ENCODE measurements at places on chromosomes 5 and 9.

DNA sequence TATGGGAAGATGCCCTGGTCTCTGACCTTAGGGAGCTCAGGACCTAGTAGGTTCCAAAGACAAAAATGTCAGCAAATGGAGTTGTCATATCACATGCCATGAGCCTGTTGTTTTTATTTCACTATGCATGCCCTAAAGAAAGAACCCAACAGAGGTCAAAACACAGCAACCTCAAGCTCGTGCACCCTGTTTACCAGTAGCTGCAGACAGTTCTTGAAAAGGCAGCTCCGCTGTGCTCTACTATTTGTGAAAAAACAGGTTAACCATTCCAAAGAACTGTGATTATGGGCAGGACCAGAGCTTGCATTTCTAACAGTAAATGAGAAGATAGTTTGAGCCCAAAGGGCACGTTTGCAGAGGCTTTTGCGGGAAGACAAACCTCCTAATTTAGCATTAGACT is 22.8 kb downstream of the ITK start:
- no peak for DNase-seq

- DNase-seq = no peak
Observed at GRCh38 chr5:151208481-151208914, 15.4 kb downstream of the CCDC69 start.

DNA sequence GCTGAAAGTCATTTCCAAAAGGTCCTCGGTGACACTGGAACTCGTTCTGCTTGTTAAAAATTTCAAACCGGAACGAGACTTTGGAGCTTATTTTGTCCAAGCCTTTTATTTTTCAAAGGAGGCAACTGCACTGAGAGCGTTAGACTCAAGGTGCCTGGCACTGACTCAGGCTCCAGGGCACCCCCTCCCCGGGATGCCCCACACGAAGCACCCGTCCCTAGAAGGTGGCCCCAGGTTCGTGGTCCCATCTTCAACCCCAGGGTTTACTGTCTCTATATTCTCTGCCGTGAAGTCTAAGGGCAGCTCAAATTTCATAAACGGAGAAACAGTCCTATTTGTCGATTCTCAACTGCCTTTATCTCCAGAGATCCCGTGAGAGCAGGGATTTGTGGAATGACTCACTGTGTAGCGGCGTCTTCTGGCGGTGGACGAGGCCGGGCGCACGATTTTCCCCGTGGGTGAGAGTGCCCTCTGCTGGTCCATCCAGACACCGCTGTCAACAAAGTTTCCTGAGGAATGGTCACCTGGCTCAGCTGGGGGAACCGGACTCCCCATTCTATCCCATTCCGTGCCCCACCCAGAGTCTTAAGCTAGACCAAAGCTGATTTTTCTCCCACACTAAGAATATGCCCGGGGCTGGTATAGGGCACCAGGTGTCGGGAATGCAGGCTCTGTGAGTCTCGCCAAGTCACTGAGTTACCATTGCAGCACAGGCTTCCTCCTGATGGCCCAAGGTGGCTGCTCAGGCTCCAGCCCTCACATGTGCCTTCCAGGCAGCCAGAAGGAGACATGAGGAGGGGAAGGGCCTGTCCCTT is 27.1 kb upstream of the SLC6A19 start:
- DNase-seq = peak; percentile 87

GRCh38 chr9:136080716-136081112 is 14.4 kb downstream of the NACC2 start:
- no peak for DNase-seq

GRCh38 chr5:59037453-59037852 is 454.6 kb downstream of the RAB3C start:
- no peak for DNase-seq

- no peak for DNase-seq
Observed at GRCh38 chr9:82406456-82407085, 418.0 kb downstream of the SPATA31D1 start.

GRCh38 chr5:142886211-142886610 is 116.0 kb downstream of the ARHGAP26 start:
- DNase-seq = no peak

GRCh38 chr5:60257596-60258271 is 364.2 kb upstream of the PDE4D start:
- no peak for DNase-seq

GRCh38 chr5:90983148-90983547 is 400.0 kb downstream of the ARRDC3 start:
- DNase-seq = no peak

- no peak for DNase-seq
Observed at GRCh38 chr5:57724836-57725235, 242.2 kb upstream of the ACTBL2 start.

- DNase-seq = no peak
Observed at GRCh38 chr5:132601071-132601728, 44.4 kb downstream of the RAD50 start.

- peak; percentile 39 for DNase-seq
Observed at GRCh38 chr5:123371575-123372179, 51.5 kb downstream of the CEP120 start.

DNA sequence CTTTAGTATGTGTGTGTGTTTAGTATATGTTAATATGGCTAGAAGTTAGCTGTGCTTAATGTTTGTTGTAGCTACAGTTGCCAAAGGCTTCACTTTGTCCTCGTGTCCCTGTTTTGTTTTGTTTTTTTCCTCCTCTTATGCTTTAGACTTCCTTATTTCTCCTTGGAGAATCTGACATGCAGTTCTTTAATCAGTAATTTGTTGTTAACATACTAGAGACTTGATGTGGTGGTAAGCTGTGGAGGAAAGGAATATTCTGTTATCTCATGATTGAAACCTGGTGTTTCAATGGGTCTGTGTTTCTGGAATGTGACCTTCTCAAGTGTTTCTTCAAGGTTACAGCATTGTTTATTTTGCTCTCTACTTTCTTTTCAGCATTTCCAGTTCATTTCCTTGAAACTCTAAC is 515.6 kb upstream of the ST8SIA4 start:
- DNase-seq = peak; percentile 20

DNA sequence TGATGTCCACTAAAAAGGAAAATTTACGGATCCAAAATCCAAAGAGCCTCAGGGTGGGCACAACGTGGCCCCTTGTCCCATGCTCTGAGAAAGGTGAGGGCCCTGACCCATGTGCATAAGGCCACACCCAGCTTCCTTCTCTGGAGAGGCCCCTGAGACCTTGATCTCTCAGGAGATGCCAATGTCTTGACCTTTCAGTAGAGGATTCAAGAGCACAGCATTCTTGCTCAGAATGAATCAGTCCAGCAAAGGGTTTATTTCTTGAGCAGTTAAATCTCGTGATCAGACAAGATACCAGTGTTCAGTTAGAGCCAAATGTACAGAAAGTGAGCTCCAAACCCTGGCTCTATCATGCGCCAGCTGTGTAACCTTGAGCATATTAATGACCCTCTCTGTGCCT is 115.9 kb upstream of the DAPK1 start:
- DNase-seq = no peak

- DNase-seq = no peak
Observed at GRCh38 chr5:77325921-77326541, 115.6 kb downstream of the PDE8B start.

- DNase-seq = no peak
Observed at GRCh38 chr5:174259696-174260420, 214.4 kb downstream of the NSG2 start.

DNA sequence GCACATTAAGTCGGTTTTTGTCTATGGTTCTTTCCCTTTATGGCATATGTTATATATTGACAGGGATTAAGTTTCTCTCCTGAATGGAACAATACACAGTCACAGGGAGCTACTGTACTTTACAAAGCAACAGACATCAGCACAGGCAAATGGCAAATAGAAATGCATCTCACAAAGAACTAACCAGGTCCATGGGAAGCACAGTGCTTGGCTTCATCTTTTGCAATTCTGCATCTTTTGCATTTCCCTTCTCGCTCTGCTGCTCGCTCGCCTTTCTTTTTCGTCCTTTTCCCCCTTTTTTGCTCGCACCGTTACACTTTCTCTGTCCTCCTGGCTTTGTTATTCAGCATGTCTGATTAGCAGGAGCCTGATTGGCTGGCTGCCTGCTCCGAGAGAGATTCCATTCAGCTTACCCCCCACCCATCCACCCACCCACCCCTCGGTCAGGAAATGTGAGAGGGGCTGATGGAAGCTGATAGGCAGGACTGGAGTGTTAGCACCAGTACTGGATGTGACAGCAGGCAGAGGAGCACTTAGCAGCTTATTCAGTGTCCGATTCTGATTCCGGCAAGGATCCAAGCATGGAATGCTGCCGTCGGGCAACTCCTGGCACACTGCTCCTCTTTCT is at the start of gene ADAMTSL1:
Gene ADAMTSL1 (plus strand): TSS at position 502 of the 628 bp plus-strand sequence. CDS start 80 bp downstream, at position 582.
- no peak for DNase-seq

GRCh38 chr9:121071370-121071755 is 3.4 kb upstream of the CNTRL start:
- no peak for DNase-seq

DNA sequence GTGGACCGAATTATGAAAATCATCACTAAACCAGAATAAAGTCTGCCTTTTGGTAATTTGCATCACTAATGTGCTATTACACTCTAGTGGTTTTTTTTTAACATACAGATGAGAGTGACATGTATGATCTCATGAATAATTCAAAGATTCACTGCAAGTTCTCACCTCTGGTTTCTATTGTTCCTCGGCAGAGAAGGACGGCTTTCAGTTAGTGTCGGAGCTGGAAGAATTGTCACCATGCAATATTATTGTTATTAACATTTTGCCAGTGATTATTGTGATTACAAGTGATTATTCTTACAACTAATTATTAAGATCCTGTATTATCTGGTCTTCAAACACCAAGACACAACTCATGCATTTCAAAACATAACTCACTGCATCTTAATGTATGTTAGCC is 366.6 kb upstream of the RPS23 start:
- DNase-seq = no peak

DNA sequence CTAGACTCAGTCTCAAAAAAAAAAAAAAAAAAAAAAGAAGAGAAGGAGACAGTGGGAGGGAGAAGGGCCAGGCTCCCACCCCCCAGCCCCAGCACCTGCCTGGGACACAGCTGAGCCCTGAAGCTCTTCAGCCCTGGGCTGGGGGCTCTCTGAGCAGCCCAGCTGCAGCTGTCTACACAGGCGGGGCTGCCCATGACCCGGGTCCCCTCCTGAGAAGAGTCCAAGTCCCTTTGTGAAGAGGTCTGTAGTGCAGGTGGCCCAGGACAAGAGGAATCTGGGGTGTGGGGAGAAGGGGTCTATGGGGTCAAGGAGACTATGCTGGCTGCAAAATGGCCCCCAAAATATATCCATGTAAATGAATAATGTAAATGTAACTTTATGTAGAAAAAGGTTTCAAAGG is 6.7 kb upstream of the LCN2 start:
- DNase-seq = no peak

DNA sequence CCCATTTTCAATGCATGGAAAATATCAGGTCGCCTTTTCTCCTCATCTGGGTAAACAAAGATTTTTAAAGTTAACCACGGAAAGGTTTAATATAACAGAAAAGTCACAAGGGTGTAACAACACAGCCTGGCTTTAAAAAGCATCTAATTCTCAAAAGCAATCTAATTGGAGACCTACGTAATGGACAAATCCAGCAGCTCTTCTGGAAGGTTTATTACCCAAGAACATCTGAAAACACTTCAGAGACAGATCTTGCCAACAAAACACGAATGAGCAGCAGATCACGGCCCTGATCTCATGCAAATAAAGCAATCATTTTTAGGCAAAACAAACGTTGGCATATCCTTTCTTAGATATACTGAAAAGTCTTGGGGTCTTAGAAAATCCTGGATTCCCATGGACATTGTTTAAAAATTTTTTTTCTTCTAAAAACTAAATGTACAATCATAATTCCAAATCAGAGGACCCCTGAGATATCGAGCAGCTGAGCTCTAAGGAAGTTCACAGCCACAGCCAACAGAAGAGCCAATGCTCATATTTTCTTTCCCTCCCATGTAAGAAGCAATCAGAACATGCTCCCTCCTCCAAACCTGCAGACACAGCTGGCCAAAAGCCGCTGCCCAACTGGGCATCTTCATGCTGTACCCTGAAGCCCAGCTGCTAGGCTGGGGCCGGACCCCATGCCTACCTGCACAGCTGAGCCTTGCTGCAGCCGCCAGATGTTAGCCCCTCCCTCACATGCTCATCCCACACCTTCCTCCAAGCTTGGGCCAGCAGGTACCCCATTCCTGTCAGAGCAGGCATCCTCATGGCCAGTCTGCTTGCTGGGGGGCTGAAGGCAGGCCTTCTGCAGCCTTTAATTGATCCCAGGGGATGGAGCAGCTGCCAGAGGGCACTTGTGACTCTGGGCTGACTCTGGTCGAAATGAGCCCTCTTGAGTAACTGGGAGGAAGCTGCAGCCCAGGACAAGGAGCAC is 11.2 kb downstream of the ANKS6 start:
- no peak for DNase-seq

- DNase-seq = no peak
Observed at GRCh38 chr9:105436783-105437182, 11.1 kb upstream of the FSD1L start.

GRCh38 chr5:55551358-55551757 is 16.6 kb upstream of the PLPP1 start:
- no peak for DNase-seq

DNA sequence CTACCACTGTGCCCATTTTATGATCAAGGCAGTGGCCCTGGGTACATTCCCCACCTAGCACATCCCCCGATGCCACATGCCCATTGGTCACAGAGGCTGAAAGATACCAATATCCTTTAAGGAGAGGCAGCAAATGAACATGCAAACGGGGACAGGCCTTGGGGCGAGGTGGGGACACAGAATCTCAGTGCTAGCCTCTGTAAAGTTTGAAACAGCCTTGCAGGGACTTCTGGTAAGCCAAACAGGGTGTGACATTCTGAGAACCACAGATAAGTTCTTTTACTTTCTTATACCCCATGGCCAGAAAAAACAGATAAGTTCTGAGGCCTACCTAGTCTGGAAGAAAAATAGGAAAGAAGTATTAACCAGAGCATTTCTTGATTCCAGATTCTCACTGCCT is 60.5 kb downstream of the ACER2 start:
- DNase-seq = no peak
